ENCODE measurements at places on chromosomes 16 and 17. TPM values are rescaled to one million over a fixed set of nuclear protein-coding genes. Genes with fewer than 3 reads are reported as not detected.

GRCh38 chr17:17491546-17491988 lies 4.6 kb downstream of the RASD1 start:
- DNase-seq = no peak

DNA sequence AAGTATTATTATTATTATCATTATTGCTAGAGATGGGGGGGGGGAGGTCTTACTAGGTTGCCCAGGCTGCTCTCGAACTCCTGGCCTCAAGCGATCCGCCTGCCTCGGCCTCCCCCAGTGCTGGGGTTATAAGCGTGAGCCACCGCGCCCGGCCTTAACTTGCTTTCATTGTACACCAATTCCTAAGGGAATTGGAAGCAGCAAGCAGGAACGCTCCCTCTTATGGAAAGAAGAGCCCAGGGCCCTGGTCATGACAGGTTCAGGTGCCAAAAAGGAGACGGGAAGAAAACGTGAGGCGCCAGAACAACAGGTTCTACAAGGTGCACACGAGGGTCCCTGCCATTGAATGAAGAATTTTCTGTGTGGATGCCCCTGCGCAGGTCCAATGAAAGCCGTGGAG lies 540 bp upstream of the RPL38 start:
- DNase-seq = no peak

DNA sequence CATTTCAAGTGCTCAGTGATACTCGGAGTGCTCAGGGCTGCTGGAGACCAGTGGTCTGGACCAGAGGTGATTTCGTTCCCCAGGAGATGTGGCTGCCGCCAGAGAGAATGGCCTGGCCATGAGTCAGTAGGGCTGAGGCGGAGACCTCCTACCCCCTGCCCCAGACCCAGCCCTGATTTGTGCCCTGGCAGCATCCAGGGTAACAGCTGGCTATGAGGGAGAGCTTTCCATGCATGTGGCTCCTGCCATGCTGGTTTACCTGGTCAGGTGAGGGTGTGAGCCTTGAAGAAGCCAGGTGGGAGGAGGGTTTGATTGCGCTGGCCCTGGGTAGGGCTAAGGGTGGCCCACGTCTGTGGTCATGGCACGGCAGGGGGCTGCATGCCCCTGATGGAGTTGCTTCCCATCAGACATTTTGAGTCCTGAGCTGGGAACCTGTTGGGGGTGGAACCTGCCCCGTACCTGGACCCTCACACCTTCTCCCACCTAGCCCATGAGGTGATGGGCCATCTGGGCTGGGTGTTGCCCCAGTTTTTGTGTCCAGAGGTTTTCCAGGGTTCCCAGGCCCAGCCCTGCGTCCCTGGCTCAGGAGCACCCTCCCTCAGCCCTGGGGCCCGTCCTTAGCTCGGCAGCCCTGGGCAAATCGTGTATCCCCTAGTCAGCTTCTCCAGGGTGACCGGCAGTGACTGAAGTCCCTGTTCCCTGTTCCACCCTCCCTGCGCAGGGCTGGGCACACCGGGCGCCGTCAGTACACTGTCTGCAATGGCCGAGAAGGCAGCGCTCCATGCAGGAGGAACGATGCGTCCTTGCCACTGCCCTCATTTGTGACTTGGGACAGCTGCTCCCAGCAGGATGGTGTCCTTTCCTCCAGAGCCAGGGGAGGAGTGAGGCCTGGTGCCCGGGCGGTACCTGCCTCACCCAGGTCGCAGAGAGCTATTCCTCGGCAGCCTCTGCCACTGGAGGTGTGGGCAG lies 9.0 kb upstream of the CSNK1D start:
- DNase-seq = no peak

DNA sequence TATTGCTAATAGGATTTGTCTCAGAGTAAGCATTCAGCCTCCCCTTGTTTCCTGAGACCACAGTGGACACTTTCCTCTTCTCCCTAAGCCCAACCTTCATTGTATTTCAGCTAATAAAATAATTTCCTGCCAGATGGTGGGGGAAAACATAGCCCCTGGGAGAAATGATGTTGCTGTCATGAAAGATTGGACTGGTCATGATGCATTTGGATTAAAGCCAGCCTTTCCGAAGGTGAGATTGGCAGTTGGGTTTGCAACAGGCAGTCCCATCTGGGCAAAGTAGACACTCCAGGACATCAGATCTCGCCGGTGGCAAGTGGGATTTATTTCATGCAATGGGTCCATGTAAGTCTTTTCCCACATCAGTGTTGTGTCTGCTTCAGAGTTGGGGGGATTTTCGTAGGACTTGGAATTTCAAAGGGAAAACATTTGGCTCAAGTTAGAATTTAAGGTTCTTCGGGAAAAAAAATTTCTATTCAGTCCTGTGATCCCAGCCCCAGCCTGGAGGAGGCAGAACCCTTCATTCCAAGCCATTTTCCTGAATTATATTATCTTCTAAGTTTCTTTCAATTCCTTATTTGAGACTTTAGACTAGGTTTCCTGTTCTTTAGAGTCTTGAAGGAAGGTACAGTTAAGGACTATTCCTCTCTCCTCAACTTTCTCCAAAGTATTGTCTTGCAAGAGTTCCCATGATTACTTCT lies 391.7 kb downstream of the XYLT1 start:
- DNase-seq = no peak

GRCh38 chr16:13702614-13703013 lies 217.3 kb upstream of the ERCC4 start:
- no peak for DNase-seq

DNA sequence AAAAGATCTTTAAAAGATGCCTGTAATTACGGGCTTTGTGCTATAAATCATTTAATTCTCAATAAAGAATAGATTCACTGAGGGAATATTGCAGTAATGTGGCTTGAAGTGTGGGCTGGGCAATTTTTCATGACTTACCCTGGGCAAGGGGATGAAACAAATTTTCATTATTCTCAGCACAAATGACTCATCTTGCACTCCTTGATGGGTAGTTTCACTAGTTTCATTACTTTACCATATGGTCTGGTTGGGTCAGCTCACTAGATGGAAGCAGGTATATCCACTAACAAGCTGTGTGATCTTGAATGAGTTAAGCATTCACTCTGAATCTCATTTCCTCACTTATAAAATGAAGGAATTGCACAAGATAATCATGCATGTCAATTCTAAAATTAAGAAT lies 234.3 kb downstream of the ABCC12 start:
- no peak for DNase-seq

- peak; percentile 54 for DNase-seq
These were observed 768 bp upstream of the TBX6 start for GRCh38 chr16:30092373-30093010.

- DNase-seq = no peak
These were observed 8.0 kb upstream of the NT5M start for GRCh38 chr17:17295141-17295540.

DNA sequence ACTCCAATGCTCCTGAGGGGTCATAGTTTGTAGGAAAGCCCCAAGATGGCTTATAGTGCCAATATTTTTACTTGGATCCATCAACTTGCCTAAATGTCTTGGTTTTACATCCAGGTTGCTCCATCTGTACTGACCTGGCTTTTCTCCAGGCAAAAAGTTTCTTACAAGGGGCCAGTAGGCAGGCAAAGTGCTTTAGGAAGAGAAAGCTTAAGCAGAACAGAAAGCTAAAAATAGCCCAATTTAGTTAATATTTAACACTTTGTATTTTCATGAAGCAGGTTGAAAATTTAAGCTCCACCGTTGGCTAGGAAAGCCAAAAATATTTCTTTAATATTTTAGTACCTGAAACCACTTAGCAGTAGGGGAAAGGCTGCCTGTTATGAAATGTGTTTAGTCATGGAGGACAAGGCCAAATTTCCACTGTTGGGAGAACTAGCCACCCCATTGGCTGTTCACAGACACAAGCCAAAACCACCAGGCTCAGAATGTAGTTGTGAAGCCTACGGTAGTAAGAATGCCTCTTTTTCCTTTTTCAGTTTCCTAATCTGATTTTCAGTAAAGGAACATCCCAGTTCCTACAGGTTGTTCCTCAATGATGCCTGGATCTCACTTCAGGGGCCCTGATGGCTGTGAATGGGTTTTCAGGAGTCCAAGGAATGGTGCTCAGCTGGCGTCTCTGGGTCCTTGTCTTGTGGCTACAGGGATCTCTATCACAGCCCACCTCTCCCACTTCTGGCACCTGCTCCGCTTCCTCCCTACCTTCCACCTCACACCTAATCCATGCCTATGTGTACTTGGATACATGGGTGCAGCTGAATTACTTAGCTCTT lies 324.8 kb downstream of the PMP22 start:
- no peak for DNase-seq

GRCh38 chr16:65384441-65384840 lies 262.6 kb upstream of the CDH11 start:
- DNase-seq = no peak

DNA sequence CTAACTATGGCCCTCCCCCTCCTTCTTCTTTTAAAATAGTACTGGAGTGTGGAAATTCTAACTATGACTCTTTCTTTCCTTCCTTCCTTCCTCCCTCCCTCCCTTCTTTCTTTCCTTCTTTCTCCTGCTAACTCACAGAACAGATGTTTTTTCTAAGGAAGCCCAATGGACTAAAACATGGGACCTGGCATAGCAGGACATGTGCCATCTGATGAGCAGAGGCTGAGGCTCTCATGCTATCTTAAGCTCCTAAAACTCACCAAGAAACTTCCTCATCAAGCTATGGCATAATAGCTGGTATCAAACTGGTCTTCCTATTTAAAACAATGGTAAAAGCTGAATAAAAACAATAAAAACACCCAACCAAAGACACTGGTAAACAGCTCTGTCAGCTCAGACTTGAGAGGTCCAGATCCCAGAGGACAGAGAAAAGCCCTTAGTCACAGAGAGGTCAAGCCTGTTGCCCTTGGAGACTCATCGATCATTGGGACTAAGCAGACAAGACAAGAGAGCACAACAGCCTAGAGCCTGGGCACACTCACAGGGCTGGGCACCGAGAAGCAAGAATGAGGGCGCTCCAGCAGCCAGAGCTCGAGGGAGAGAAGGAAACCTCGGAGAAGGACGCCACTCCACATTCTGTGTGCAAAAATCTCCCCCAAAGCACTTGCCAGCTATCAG lies 27.6 kb downstream of the SLC38A10 start:
- DNase-seq = no peak

DNA sequence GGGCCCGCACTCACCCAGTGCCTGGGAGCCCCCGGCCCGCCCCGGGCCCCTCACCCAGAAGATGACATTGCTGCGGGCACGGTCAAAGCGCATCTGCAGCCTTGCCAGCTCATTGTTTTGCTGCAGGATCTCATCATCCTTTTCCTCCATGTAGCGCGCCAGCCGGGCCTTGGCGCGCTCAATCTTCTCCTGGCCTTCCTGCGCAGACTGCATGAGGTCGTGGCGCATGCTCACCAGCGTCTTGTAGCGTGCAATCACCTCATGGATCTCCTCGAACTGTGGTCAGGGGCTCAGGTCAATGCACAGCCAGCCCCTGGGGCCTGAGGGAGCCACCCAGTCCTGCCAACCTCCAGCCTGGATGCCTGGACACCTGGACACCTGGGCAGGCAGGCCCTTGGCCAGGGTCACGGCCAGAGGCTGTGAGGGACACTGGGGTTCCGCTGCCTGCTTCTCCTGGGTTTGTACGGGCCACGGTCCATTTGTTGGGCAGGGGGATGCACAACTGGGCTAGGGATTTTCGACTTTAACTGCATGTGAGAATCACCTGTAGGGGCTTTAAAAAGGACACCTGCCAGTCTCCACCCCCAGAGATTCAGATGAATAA lies 9.2 kb downstream of the CCDC42 start:
- DNase-seq = no peak

- no peak for DNase-seq
These were observed 148.2 kb upstream of the GOT2 start for GRCh38 chr16:58882292-58882691.

GRCh38 chr17:82158825-82159224 lies 53.8 kb downstream of the CCDC57 start:
- no peak for DNase-seq

DNA sequence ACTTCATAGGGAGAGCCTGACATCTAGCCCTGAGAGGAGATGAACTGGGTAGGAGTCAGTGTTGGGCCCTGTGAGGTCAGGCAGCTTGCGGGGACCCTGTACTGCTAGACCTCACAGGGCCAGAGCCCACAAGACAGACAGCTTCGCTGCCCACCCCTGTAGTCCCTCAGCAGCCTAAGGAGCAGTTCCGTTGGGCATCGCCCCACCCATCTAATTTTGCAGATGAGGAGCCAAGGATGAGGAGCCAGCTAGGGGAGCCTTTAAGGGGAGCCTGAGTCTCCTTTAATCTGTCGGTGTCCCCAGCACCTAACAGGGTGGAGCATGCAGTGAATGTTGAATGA lies 755 bp upstream of the TUFM start:
- DNase-seq = no peak

DNA sequence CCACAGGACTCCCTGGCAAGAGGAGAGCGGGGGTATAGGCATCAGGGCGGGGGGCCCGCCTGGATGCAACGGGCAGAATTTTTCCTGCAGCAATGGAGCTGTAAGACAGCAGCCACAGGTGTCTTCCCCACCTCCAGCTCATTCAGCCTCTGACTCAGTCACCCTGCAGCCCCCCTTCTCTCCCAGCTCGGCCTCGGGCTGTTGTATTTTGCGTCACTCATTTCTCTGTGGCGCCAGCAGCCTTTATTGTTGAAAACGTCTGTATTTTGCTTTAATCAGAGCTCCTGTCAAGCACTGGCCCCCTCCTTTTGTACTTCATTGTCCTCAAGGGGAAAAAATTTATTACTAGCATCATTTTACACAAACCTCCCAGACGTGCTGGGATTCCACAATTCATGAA lies 117.7 kb downstream of the WSCD1 start:
- no peak for DNase-seq

- no peak for DNase-seq
These were observed 95.9 kb upstream of the ZFHX3 start for GRCh38 chr16:73143576-73144422.

DNA sequence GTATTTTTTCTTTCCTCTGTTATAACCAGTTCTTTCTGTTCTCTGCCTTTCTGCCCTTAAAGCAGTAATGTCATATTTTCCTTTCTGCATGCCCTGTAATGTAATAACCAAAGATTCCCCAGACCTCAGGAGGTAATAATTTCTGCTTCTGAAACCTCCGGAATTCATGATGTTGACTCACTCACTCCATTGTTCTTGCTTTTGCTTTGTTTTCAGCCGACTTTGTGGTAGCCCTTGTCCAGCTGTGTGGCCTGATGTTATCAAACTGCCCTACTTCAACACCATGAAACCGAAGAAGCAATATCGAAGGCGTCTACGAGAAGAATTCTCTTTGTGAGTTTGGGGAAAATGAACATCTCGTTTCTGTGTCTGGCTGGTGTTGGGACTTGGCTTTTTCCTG lies 55.9 kb downstream of the CDK12 start:
- DNase-seq = no peak

- no peak for DNase-seq
These were observed 686 bp upstream of the MTSS2 start for GRCh38 chr16:70686376-70687101.

GRCh38 chr17:41352597-41353366 lies 2.2 kb upstream of the KRT33A start:
- DNase-seq = no peak

The CLEC19A gene
- polyA plus RNA-seq = not detected

The CALB2 gene
- 0.76 TPM for polyA plus RNA-seq

The MAPT gene
- 9.4 TPM for polyA plus RNA-seq

The ATP6V0C gene
- 270 TPM for polyA plus RNA-seq

The CCL1 gene
- polyA plus RNA-seq = not detected

The TNP2 gene
- not detected for polyA plus RNA-seq

The TEKT1 gene
- 0.47 TPM for polyA plus RNA-seq

The CCDC47 gene
- polyA plus RNA-seq = 86.9 TPM

The SLC16A11 gene
- 0.62 TPM for polyA plus RNA-seq

The AARS1 gene
- polyA plus RNA-seq = 82.4 TPM

The CNTNAP4 gene
- polyA plus RNA-seq = 0.32 TPM

The EVPLL gene
- 0.97 TPM for polyA plus RNA-seq

Data from left renal cortex interstitium (tissue), 4 donors.